Osteoblast (primary cell): ENCODE measurements at places on chromosomes 16 and 17. TPM values are rescaled to one million over a fixed set of nuclear protein-coding genes. Genes with fewer than 3 reads are reported as not detected.

C16orf89 gene
- 0.59 TPM in 1 of 2 replicates, not detected in the other for total RNA-seq

TBC1D3I gene
- total RNA-seq = 0.36 and 0.59 TPM in 2 replicates

GRB7 gene
- total RNA-seq = under 0.01 and 0.29 TPM in 2 replicates

PYY gene
- total RNA-seq = not detected in 2 replicates

ADAD2 gene
- under 0.01 TPM in 1 of 2 replicates, not detected in the other for total RNA-seq

WNT9B gene
- 0.36 TPM in 1 of 2 replicates, not detected in the other for total RNA-seq

TEKT1 gene
- not detected in 2 replicates for total RNA-seq

DNA sequence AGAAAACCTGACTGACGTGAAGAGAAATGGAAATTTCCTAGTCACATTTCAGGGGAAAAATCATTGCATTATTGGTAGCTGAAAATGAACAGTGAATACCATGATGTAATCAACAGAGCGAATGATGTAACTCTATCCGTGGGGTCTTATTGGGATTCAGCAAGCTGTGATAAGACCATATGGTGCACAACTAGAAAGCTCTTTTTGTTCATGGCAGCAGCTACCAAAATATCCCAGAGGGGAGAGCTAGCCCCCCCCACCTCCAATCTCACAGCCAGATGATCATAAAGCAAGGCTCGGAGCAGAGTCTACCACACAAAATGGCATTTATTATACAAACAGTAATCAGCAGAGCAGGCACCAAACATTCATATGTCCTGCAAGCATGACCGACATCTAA lies 22.2 kb upstream of the DNAH17 start:
- H3K4me1 ChIP-seq = peaks cover 20% of the 10 kb centered on the region
- H3K27me3 ChIP-seq = no peaks in the 10 kb centered on the region
- no peak overlapping the region for H3K4me3 ChIP-seq
- no peak for DNase-seq
- no peak overlapping the region for H3K27ac ChIP-seq

GRCh38 chr16:89065458-89065822 lies 28.2 kb upstream of the ACSF3 start:
- H3K4me3 ChIP-seq = no peak overlapping the region
- no peak for DNase-seq
- peaks cover 16% of the 10 kb centered on the region for H3K27me3 ChIP-seq
- H3K27ac ChIP-seq = no peak overlapping the region

DNA sequence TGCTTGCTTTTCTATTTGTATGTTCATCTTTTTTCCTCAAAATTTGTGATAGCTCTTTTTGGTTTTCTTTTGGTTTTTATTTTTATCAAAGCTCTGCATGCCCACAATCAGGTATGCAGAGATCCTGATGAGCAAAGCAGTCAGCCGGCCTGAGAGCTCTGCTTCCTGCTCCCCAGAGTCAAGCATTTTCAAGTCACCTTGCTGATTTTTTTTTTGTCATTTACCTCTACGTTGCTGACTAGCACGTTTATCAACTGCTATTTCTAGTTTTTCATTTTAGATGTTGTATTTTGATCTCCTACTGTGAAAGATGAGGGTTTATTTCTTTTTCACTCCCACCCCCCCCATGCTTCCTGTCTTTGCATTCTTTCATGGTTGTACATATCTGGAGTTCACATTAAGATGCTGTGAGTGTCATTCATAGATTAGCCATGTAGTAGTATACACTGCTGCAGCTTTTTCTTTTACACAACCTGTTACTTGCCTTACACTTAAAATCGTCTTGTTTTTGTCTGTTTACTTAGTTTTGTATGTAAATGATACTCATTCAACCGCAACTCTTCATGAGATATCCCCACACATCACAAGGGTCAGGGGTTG lies 196.2 kb downstream of the LGALS9B start:
- H3K27ac ChIP-seq = no peak overlapping the region
- H3K27me3 ChIP-seq = no peaks in the 10 kb centered on the region
- H3K4me1 ChIP-seq = peaks cover 12% of the 10 kb centered on the region
- no peaks in the 10 kb centered on the region for H3K36me3 ChIP-seq

- H3K36me3 ChIP-seq = peaks cover 16% of the 10 kb centered on the region
- no peaks in the 10 kb centered on the region for H3K27me3 ChIP-seq
- DNase-seq = no peak
- H3K4me3 ChIP-seq = no peak overlapping the region
- no peaks in the 10 kb centered on the region for H3K4me1 ChIP-seq
These were observed 119.1 kb downstream of the BANP start for GRCh38 chr16:88070341-88070740.

GRCh38 chr17:71975331-71975801 lies 145.5 kb upstream of the SOX9 start:
- no peaks in the 10 kb centered on the region for H3K36me3 ChIP-seq
- H3K27ac ChIP-seq = peak overlapping the region; percentile 90
- DNase-seq = peak; percentile 68
- H3K27me3 ChIP-seq = no peaks in the 10 kb centered on the region
- H3K4me3 ChIP-seq = peak overlapping the region; percentile 73

DNA sequence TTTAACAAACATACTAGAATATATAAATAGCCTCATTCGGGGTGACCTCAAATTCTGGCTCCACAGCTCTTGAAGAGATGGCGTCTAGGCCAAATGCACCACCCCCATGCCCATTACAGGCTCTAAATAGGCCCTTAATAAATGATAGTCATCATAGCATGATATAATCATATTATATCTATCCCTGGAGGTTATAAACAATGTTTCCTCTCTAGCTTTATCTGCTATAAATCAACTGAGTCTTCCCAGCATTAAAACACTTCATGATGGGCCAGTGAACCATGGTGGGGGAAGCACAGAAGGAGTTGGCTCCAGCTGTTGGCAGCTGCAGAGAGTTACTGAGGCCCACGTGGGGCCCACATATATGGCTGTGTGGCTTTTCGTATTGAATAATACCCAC lies 214.9 kb upstream of the MPHOSPH6 start:
- DNase-seq = no peak
- no peak overlapping the region for H3K4me3 ChIP-seq
- H3K4me1 ChIP-seq = no peaks in the 10 kb centered on the region
- no peaks in the 10 kb centered on the region for H3K36me3 ChIP-seq
- H3K27ac ChIP-seq = no peak overlapping the region

DNA sequence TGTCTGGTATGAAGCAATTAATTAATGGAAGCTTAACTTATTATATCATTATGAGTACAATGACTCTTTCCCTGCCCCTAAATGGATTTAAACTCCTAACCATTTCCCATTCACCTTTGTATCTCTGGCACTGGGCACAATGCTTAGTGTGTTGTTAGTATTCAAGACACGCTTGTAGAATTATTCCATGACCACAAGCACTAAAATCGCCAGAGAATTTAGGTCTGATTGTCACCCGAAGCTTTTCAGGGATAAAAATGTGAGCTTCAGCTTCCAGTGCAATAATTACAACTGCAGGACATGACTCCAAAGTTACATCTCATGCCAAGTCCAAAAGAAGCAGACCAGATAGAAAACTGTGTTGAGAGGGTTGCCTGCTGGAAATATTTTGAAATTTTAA lies 101.6 kb downstream of the CDH8 start:
- no peak for DNase-seq
- no peaks in the 10 kb centered on the region for H3K36me3 ChIP-seq
- H3K4me1 ChIP-seq = no peaks in the 10 kb centered on the region
